ENCODE measurements at places on chromosomes 5 and 9. TPM values are rescaled to one million over a fixed set of nuclear protein-coding genes. Genes with fewer than 3 reads are reported as not detected.

OR1N2 gene
- total RNA-seq, result not detected

FBN2 gene
- 16.2 TPM for total RNA-seq

TMOD1 gene
- 3.7 TPM for total RNA-seq

CD14 gene
- total RNA-seq, result 5.6 TPM

ADAMTS6 gene
- 0.12 TPM for total RNA-seq

KYAT1 gene
- total RNA-seq, result 7.7 TPM

CFAP77 gene
- 0.28 TPM for total RNA-seq

TMEM203 gene
- total RNA-seq, result 32.9 TPM

LCN6 gene
- total RNA-seq, result not detected

MTMR12 gene
- 12.9 TPM for total RNA-seq

ACTBL2 gene
- total RNA-seq, result not detected

HNRNPK gene
- 569 TPM for total RNA-seq

RORB gene
- total RNA-seq, result not detected

C9orf152 gene
- total RNA-seq, result not detected

C9 gene
- not detected for total RNA-seq

LCN1 gene
- not detected for total RNA-seq

STPG3 gene
- not detected for total RNA-seq

LURAP1L gene
- total RNA-seq, result 11.6 TPM

SPINK13 gene
- not detected for total RNA-seq

ENHO gene
- 1.3 TPM for total RNA-seq

SQSTM1 gene
- 2,161 TPM for total RNA-seq

FGD3 gene
- total RNA-seq, result 0.17 TPM

SHISAL2B gene
- total RNA-seq, result not detected

PHF24 gene
- total RNA-seq, result 0.26 TPM

WWC1 gene
- total RNA-seq, result 92.8 TPM

NRG2 gene
- 1.7 TPM for total RNA-seq

ARSI gene
- 42.9 TPM for total RNA-seq

FOXD4L3 gene
- total RNA-seq, result not detected

PLPPR1 gene
- total RNA-seq, result not detected

NR2F1 gene
- 5.0 TPM for total RNA-seq

FRMD3 gene
- total RNA-seq, result 2.7 TPM

ZBED3 gene
- 2.5 TPM for total RNA-seq

APBA1 gene
- 0.10 TPM for total RNA-seq

CCIN gene
- 0.07 TPM for total RNA-seq

MARVELD2 gene
- 2.1 TPM for total RNA-seq

SERF1B gene
- 69.7 TPM for total RNA-seq
